Dermis blood vessel endothelial cell (primary cell): ENCODE measurements at places on chromosomes 6 and 20. TPM values are rescaled to one million over a fixed set of nuclear protein-coding genes. Genes with fewer than 3 reads are reported as not detected.

SEL1L2 gene
- not detected in 2 replicates for total RNA-seq

TAF11 gene
- 36.8 and 47.1 TPM in 2 replicates for total RNA-seq

HLA-DQB1 gene
- not detected in 2 replicates for total RNA-seq

CDH26 gene
- 0.47 and 1.5 TPM in 2 replicates for total RNA-seq

CDH22 gene
- total RNA-seq = 0.05 TPM in 1 of 2 replicates, not detected in the other

CNKSR3 gene
- 12.1 and 15.5 TPM in 2 replicates for total RNA-seq

LHFPL5 gene
- total RNA-seq = not detected in 2 replicates

MCCD1 gene
- total RNA-seq = not detected in 2 replicates

SPDEF gene
- total RNA-seq = under 0.01 TPM in 1 of 2 replicates, not detected in the other

PRRT1 gene
- 0.05 TPM in 1 of 2 replicates, not detected in the other for total RNA-seq

LAMA2 gene
- 0.17 and 0.74 TPM in 2 replicates for total RNA-seq
